Foreskin melanocyte (primary cell): ENCODE measurements at places on chromosomes 4 and X.

- DNase-seq, result no peak
Observed at GRCh38 chr4:65193985-65194384, 476.3 kb downstream of the EPHA5 start.

GRCh38 chrX:67044029-67044653, 405.3 kb upstream of the EDA2R start:
- no peak for DNase-seq

- DNase-seq, result no peak
Observed at GRCh38 chr4:25310066-25310802, 2.3 kb upstream of the ZCCHC4 start.

DNA sequence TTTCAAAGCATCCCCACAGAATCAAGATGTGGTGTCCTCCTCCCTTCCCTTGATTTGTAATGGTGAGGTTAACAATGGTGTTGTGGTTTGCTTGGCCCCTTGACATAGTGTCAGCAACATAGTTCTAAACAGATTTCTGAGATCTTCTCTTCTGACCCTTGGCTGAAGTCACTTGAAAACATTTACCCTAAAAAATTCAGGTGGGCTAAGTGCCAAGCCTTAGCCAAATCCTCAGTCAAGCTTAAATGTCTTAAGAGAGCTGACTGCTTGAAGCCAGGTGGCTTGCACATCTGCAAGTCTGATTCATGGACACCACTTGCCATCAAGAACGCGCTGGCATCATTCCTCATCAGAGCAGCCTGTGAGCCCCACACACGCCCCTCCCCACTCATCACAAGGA, 173.2 kb downstream of the MGST2 start:
- no peak for DNase-seq

GRCh38 chr4:120291541-120291940, 224.9 kb upstream of the MAD2L1 start:
- no peak for DNase-seq

DNA sequence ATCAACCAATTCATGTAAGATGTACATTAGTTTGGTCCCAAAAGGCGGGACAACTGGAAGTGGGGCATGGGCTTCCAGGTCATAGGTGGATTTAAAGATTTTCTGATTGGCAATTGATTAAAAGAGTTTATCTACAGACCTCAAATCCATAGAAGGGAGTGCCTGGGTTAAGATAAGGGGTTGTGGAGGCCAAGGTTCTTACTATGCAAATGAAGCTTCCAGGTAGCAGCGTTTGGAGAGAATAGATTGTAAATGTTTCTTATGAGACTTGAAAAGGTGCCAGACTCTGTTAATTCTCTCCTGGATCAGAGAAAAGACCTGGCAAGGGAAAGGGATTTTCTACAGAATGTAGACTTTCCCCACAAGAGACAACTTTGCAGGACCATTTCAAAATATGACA, 2.4 kb downstream of the MGST2 start:
- DNase-seq, result no peak

- DNase-seq, result no peak
Observed at GRCh38 chr4:161393602-161394001, 770.2 kb downstream of the FSTL5 start.

DNA sequence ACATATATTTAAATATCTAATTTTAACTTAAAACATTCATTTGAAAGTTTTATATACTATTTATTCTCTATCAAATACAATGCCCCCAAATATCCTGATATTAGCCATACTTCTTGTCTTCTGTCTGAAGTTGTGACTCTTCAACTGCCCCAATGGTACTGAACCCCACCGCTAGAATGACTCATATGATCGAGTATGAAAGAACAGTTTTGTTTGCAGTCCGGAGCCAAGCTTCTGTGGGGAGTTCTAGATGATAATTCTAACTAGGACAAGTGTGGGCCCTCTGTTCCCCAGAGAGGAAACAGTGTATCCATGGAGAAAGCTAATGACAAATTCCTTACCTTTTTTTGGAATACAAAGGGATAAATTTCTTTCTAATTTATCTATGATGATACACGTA, 24.7 kb upstream of the CT47A1 start:
- peak; percentile 44 for DNase-seq

DNA sequence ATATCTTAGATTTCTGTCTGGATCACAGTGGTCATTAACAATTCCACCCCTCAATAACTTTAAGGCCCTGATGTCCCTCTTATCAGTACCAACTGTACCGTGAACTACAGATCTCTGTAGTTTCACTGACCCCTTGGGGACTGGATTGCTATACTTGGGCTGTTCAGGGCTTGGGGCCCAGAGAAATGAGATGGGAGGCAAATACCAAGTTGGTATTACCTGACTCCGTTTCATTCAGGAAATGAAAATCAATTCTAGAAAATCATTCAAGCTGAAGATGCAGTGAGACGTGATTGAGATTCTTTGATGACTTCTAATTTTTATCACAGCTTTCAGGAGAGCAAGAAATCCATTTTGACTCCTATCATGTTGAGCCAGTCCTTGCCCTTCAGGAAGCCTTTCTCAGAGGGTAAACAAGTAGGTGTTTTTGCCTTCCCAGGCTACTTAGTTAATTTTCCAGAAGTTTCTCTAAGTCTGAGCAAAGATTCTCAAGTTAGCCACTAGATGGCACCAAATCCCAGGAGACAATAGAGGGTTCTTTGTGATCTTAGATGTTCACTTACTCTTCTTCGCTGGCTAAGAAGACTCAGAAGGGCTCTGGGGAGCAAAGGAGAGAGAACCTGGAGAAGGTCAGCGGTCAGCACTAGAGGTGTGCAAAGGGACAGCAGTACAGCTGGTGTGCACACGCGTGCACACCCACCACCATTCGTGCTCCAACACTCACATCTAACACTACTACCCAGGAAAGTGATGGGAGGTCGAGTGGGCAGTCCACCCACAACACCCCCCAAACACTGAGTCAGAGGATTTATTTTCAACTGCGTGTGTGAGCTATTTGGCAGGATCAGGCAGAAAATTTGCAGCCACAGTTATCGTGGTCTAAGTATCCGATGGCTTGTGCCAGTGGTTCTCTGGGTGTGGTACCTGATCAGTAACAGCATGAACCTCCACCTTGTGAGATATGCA, 7.4 kb downstream of the HNRNPH2 start:
- peak; percentile 57 for DNase-seq

DNA sequence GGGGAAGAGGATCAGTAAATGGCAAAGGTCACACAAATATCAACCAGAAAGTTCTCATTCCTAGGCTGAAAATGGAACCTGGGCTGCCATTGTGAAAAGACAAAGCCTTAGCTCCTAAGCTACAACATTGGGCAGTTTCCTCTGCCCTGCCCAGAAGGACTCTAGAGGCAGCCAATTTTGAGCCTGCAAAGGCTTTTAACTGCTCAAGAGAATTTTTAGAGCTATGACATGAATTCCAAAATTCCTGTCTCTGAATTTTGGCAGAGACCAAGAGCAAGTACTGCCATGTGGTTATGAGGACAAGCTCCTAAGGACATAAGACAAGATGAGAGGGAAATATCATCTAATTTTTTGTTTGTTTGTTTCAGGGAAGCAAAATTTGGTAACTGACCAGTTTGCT, 29.6 kb upstream of the IGFBP7 start:
- no peak for DNase-seq

DNA sequence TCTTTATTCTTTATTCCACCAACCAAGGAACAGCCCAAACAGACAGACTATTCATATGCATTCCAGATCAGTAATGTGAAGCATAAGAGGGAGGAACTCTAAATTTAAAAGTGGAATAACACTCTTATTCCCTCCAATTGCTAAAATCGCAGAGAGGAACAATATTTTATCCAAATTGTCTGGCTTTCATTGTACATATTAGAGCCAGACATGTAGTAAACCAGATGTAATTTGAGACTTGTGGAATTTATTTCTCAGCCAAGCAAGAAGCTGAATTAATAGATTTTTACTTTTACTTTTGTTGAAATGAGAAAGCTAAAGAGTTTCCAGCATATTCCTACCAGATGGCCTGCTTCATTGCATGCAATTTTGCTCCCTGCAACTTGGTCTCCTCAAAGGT, 674.6 kb upstream of the SLIT2 start:
- no peak for DNase-seq

DNA sequence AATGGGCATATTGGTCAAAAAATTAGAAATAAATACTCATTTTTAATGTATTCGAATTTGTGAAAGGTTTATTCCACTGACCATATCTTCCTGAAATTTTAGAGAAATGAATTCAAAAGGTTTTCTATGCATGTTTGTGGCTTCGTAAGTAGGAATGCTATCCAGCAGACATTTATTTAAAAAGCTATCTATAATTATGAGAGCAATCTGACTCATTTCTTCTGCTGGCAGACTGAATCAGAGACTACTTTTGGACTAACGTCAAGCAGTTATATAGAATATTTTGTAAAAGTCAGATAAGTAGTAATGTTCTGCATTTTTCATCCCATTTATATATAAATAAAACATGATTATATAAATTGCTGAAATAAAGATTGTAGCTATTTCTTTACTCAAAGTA, 125.0 kb downstream of the SPCS3 start:
- no peak for DNase-seq

- DNase-seq, result no peak
Observed at GRCh38 chr4:126611900-126612299, 1020.9 kb upstream of the INTU start.

- DNase-seq, result no peak
Observed at GRCh38 chrX:64662876-64663275, 267.6 kb upstream of the MTMR8 start.

DNA sequence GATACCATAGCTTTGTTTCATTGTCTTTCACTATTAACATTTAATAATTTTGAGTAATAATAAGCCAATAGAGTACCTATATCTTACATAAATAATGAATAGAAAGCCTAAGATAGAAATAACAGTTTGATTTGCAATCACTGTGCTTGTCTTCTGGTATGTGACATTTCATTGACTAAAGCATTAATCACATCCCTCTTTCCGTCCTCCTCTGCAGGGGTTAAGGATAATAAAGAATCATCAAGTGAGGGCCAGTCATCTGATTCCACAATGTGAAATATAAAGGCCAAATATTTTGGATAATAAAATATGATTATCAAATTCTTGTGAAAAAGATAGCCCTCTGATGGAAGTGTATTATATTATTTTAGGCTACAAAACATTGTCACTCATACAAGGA, 2073.4 kb downstream of the ARAP2 start:
- DNase-seq, result no peak

DNA sequence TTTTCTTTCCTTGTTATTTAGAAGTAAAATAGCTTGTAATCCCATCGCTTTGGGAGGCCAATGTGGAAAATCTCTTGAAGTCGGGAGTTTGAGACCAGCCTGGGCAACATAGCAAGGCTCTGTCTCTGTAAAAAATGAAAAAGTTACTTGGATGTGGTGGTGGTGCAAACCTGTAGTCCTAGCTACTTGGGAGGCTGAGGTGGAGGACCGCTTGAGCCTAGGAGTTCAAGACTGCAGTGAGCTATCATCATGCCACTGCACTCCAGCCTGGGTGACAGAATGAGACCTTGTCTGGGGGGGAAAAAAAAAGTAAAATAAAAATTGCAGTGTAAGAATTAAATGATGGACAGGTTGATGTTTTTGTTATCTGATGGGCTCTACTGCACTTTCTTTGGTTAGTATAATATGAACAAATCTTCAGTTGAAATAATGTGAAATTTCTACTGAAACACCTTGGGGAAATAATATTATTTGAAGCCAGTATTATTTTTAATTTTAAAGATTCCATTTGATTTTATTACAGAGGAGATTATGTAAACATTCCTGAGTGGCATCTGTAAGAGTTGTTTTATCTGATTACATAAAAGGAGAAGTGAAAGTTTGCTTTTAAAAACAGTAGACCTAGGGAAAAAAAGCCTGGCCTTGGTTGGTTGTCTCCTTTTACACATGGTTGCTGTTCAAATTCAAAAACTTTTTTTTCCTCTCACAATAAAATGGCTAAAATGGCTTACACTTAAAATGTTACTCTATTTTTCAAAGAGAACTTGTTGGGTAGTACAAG, 10.5 kb upstream of the NDUFC1 start:
- no peak for DNase-seq

- DNase-seq, result no peak
Observed at GRCh38 chr4:19329631-19330030, 922.1 kb upstream of the SLIT2 start.

GRCh38 chrX:26952213-26952612, 510.9 kb downstream of the PPP4R3C start:
- no peak for DNase-seq
